ENCODE measurements at places on chromosomes 7 and 10. TPM values are rescaled to one million over a fixed set of nuclear protein-coding genes. Genes with fewer than 3 reads are reported as not detected.

ACSM6 gene
- 0.42 TPM for polyA plus RNA-seq

GRCh38 chr7:31919678-31920369 lies 150.4 kb downstream of the PDE1C start:
- no peak for DNase-seq

GRCh38 chr10:123783296-123783695 lies 108.3 kb downstream of the CPXM2 start:
- DNase-seq: no peak

- no peak for DNase-seq
Measured at GRCh38 chr10:43427166-43427825, 9.6 kb upstream of the ZNF487 start.

- DNase-seq: no peak
Measured at GRCh38 chr10:76035206-76036110, 604.0 kb downstream of the LRMDA start.

GRCh38 chr7:155857141-155857540 lies 44.9 kb upstream of the SHH start:
- DNase-seq: no peak
